ENCODE measurements at places on chromosomes 2 and 18. TPM values are rescaled to one million over a fixed set of nuclear protein-coding genes. Genes with fewer than 3 reads are reported as not detected.

- DNase-seq: no peak
These were observed 52.7 kb downstream of the DSEL start for GRCh38 chr18:67463829-67464228.

DNA sequence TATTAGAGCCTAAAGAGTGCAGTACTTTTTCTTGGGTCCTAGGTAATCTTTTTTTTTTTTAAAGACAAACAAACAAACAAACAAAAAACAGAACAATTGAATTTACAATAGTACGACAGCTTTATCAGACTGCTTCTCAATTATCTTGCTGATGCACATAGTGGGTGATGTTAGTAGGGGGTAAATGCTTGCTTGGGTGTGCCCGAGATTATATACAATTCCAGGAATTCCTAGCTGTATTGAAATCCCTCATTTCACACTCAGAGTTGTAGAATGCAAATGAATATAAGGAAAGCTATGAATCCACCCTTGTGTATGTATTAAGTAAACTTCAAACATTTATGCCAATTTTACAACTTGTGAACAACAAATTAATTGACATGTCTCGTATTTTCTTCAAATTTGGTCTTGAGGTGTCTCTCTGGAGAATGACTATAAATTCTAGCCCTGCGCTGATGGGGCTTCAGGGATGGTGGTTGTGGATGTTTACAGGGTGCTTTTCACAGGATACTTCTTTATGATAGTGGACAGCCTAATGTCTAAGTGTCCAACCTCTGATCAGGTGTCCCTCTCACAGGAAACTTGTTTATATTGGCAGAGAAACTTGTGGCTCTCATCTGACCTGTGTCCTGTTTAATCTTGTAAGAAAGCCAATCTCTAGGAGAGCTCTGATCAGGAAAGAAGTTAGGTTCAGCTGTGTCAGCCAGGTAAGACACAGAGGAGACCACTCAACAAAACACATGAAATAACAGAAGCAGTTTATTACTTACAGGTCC lies 61.9 kb upstream of the SLC39A10 start:
- no peak for DNase-seq

DNA sequence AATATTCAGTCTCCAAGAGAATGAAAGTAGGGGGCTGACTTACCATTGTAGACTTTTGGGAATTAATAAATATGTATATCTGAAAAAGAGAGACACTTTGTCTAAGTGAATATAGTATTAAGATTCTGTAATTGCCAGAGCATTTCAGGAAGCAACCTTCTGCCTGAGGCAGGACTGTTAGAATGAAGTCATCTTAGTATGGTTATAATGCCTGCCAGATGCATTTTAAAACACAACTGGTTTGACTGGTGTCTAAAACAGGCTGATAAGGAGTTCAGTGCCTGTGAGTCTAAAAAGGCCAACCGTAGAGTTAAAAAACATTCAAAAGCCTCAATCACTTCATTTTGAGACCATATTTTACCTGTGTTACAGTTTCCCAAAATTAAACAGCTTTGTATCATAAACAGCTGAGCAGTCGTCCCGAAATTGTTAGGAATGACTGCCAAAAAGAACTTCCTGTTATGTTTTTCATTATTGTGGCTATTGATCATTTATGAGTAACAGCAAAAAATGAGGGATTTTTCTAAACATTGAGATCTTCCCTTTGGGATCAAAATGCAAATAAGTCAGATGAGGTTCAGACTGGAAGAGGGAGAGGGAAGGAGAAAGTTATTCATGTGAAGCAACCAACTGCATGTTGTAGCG lies 443.9 kb downstream of the PID1 start:
- no peak for DNase-seq

GRCh38 chr2:19947184-19947940 lies 42.5 kb downstream of the WDR35 start:
- no peak for DNase-seq

- no peak for DNase-seq
These were observed 3.0 kb downstream of the EXOC6B start for GRCh38 chr2:72822794-72823193.

DNA sequence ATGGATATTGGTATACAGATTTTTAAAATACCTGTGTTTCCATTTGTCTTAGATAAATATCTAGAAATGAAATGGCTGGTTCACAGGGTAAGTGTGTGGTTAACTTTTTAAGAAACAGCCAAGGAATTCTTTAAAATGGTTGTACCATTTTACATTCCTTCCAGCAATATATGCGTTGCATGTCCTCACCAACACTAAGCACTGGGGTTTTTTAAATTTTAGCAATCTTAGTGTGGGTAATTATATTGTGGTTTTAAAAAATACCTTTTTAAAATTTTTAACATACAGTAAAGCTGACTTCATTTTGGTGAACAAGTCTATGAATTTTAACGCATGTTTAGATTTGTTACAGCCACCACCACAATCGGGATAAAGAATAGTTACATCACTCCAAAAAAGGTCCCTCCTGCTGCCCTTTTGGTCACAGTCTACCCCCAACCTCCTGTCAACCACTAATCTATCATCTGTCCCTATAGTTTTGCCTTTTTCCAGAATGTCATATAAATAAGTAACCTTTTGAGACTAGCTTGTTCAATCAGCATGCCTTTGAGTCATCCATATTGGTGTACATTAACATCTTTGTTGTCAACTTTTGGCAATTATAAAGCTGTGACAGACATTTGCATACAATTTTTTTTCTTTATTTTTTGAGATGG lies 128.1 kb upstream of the MSTN start:
- DNase-seq: no peak

Gene INPP5D
- 54.9 TPM for total RNA-seq

Gene MGAT4A
- total RNA-seq: 76.7 TPM

Gene C2orf78
- not detected for total RNA-seq

Gene NEU4
- 0.31 TPM for total RNA-seq

Measured in activated CD4-positive, alpha-beta memory T cell treated with anti-CD3 and anti-CD28 coated beads for 36 hours (primary cell).